ENCODE measurements at places on chromosomes 13 and 19.
A peak's percentile ranks its signal among the peaks of the same experiment; 100 is the strongest.

GRCh38 chr19:48987323-48987722 is 5.8 kb downstream of the GYS1 start:
- no peak for DNase-seq

DNA sequence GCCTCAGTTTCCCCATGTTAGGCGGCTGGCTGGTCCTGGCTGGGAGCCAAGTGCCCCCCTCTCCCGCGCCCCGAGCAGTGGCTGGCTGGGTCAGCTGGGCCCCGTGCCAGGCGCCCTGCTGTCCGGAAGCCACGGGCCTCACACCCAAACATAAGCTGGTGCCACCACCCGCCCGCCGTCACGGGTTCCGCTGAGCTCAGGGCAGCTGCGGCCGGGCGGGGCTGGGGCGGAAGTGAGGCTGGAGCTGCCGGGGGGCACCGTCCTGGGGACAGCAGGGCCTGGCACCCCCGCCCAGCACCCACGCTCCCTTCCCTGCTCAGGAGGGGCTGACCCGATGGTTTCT is 19.3 kb downstream of the HCN2 start:
- no peak for DNase-seq

GRCh38 chr13:50285283-50285682 is 270.0 kb downstream of the KCNRG start:
- DNase-seq = no peak

DNA sequence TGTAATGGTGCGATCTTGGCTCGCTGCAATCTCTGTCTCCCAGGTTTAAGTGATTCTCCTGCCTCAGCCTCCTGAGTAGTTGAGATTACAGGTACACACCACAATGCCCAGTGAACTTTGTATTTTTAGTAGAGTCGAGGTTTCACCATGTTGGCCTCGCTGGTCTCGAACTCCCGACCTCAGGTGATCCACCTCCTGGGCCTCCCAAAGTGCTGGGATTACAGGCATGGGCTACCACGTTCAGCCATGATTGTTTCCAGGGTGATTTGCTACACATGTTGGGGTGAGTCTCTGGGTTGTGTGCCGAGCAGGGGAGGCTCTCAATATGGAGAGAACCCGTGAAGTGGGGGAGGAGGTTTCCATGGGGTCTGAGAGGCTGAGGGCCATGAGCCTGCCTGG is 24.8 kb upstream of the CEACAM21 start:
- no peak for DNase-seq

- DNase-seq = no peak
Observed at GRCh38 chr13:40994581-40995230, 24.4 kb downstream of the ELF1 start.

GRCh38 chr13:108225440-108225839 is 7.2 kb downstream of the ABHD13 start:
- no peak for DNase-seq

DNA sequence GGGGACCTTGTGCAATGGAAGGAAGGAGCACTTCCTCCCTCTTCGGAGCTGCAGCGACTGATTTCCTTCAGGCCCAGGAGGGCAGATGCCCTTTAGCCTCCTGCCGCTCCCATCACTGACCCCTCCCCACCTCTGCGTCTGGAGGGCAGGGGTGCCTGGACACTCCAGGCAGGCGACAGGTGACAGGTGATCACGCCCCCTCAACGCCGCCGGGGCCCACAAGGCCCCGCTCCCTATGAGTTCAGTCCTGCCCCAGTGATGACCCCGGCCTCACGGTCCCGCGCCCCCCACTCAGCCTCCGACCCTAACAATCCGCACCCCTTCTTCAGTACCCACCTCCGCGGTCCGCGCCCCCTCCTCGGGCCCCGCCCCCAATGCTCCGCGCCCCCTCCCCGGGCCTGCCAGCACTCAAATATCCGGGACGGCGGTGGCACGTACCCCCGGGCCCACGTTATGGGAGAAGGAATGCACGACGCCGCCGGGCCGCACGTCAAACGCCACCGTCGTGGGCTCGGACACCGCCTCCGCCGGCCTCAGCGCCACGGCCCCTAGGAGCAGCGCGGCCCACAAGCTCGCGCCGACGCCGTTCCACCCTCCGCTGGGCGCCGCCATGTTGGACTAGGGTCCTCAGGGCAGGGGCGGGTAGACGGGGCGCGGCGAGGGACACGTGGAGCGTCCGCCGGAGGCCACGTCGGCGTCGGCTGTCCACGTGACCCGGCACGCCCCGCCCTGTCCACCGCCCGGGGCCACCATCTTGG is at the start of gene MYDGF:
TSS of gene MYDGF (minus strand) at position 620 of the 758 bp plus-strand sequence. CDS start at position 612, 8 bp downstream.
- peak; percentile 19 for DNase-seq
